ENCODE measurements at places on chromosomes 5 and 9.
A peak's percentile ranks its signal among the peaks of the same experiment; 100 is the strongest.

GRCh38 chr9:126470241-126470993 lies 143.3 kb upstream of the LMX1B start:
- DNase-seq = no peak

DNA sequence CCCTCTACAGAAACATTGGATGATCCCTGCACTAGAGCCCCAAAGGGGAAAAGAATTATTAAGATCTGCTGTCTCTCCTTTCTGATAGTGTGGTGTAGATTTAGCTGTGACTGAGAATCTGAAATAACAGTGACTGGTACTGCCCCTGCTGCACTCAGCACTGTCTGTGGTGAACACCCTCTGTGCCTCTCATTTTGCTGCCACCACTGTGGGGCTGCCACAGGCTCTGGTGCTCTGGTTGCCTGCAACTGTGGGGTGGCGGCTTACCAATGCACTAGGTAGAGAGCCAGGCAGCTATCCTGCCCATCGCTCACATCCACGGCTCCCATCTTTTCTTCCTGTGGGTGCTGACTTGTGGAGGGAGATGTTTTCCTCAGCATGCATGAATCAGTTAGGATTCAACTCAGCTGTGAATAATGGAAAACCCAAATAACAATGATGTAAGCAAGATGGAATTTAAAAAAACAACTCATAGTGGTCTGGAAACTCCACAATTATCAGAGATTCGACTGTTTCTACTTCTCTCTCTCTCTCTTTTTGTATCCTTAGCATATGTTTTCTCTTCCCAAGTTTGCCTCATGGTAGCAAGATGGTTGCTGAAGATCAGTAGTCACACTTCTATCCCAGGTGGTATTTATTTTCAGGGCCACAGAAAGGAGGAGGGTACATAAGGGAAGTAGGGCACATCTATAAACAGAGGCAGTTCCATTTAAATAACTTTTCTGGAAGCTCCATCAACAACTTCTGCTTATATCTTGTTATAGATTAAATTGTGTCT lies 99.8 kb upstream of the DAP start:
- no peak for DNase-seq

- DNase-seq = no peak
Measured at GRCh38 chr9:69089491-69089890, 53.9 kb downstream of the FXN start.

GRCh38 chr5:90477073-90477472 lies 2.4 kb downstream of the POLR3G start:
- no peak for DNase-seq

GRCh38 chr9:124298646-124299235 lies 41.0 kb downstream of the NEK6 start:
- DNase-seq = no peak

DNA sequence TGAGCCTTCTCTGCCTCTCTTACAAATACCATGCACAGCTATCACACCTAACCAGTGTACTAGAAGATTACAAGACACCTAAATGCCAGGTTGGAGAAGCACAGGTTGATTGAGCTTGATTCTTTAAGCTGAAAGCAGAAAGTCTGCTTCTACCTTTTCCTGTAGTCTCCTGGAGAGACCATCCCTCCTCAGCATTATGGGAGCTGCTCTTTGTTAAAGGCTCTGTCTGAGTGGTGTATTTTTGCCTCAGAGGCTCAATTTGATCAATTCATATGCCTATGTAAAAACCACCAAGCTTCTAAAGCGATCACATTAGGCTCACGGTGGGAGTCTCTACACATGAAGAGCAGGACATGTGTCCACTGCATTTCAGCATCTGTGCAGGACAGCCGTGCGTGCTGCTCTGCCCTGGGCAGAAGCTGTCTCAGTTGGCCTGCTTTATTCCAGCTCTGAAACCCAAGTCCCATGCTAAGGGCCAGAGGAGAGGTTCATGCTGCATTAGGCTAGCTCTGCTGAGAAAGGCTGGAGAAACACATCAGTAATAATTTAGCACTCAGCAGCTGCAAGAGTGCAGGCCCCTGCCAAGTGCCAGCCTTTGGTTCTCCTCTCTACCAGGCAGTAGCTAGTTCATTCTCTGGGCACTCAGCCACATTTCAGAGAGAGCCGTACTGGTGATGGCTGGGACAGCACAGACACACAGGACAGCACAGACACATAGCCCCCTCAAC lies 41.7 kb downstream of the TMEM167A start:
- no peak for DNase-seq

- DNase-seq = no peak
Measured at GRCh38 chr5:159021136-159021900, 78.4 kb downstream of the EBF1 start.

- DNase-seq = no peak
Measured at GRCh38 chr9:115657695-115658094, 495.9 kb upstream of the PAPPA start.

GRCh38 chr5:162391833-162392232 lies 324.3 kb downstream of the GABRG2 start:
- DNase-seq = no peak

DNA sequence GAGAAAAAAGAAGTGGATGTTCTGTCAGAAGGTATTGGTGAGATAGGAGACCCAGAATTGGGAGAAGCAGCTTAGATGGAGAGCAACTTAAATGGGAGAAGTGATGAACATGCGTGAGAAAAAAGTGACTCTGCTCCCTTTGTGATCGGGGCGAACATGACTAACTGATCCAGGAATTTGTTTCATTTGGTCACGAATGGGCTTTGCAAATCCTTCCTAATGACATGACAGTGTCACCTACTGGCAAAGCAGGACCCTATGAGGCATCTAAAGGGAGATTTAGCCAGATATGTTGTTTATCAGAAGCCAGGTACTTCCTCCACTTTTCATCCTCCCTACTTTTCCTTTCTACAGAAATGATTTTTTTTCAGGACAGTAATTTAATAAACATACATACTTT lies 787.4 kb upstream of the RGMB start:
- peak; percentile 16 for DNase-seq

GRCh38 chr9:35114113-35114839 lies 1.4 kb downstream of the ATOSB start:
- DNase-seq = peak; percentile 81

GRCh38 chr5:138542180-138542955 lies 668 bp downstream of the ETF1 start:
- DNase-seq = no peak

DNA sequence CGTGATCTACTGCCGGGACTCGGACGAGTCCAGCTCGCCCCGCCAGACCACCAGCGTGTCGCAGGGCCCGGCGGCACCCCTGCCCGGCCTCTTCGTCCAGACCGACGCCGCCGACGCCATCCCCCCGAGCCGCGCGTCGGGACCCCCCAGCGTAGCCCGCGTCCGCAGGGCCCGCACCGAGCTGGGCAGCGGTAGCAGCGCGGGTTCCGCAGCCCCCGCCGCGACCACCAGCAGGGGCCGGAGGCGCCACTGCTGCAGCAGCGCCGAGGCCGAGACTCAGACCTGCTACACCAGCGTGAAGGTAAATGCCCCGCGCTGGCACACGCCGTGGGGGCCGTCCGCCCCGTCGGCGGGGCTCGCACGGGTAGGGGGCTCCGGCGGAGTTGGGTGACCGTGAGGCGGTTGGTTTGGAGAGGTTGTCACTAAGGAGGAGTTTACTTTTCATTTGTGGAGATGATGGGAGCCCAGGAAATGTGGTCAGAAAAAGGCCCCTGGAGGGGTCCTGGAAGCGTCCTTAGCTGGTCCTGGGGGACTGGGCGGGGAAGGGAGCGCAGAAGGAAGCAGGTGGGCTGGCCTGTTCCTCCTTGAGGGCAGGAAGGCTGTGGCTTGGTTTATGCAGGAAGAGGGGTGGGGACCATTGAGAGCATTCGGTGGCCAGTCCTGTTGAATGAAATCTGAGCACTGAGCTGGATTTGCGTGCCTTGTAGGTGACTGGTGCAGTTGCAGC lies 647 bp downstream of the PDE8B start:
- no peak for DNase-seq

- no peak for DNase-seq
Measured at GRCh38 chr9:91371894-91372293, 10.2 kb upstream of the AUH start.

GRCh38 chr5:124102486-124102885 lies 590.5 kb downstream of the CSNK1G3 start:
- DNase-seq = no peak

DNA sequence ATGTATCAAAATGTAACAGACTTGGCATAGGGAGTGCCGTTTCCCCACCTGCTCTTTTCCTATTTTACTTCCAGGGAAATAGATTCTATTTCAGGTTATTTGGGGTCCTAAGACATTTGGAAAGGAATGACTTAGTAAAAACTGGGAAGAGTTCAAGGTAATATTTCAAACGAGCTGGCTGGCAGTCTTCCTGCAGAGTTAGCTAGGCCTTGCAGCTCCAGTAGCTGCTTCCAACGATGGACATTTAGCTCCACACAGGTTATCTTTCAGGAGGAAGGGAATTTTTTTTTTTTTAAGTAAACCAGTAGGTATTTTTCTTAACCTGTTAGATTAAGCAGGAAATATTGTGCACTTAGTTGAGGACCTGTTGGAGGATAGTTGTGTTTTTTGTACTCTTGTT lies 45.2 kb downstream of the TLE4 start:
- DNase-seq = no peak
